Vagina (tissue), 2 donors: ENCODE measurements at places on chromosomes 16 and 17.

DNA sequence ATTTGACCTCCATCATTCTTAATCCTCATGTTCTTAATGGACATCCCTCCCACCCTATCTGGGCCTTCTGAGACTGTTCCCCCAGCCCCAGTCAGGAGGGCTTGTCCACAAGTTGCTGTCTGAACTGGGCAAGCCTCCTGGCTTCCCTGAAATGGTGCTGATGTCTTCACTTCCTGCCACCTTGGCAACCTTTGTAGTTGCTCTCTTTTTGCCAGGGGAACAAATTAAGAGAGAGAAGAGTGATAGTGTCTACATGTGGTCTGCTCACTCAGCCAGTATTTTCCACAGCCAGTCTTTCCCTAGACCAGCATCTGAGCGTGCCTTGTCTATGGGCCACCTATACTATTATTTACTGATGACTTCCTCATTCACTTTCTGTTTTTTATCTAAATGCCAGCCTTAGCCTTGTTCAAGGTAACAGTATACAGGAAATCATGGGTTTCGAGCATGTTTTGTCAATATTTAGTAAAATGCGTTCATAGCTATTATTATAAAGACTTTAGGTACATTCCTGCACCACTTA lies 710.1 kb downstream of the MAF start:
- no peak for DNase-seq

GRCh38 chr17:72122765-72123529 lies 2.1 kb downstream of the SOX9 start:
- no peak for DNase-seq

- no peak for DNase-seq
Observed at GRCh38 chr17:4032738-4033137, 68.5 kb upstream of the ATP2A3 start.

DNA sequence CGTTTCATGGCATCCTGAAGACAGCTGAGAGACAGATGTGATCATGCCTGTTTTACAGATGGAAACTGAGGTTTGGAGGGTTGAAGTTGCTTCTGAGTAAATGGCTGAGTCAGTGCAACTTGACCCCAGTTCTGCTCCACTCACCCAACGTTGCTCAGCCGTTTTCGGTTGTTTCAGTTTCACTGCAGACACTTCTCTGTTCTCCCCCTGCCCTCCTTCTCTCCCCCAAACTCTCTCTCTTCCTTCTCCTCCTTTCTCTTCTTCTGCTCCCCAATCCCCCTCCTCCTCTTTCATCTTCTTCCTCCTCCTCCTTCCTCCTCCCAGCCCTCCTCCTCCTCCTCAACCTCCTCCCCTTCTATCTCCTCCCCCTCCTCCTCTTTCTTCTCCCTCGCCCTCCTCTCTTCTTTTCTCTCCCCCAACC lies 9.4 kb upstream of the CEP20 start:
- DNase-seq = no peak

GRCh38 chr16:89383095-89384003 lies 107.0 kb downstream of the ANKRD11 start:
- no peak for DNase-seq

DNA sequence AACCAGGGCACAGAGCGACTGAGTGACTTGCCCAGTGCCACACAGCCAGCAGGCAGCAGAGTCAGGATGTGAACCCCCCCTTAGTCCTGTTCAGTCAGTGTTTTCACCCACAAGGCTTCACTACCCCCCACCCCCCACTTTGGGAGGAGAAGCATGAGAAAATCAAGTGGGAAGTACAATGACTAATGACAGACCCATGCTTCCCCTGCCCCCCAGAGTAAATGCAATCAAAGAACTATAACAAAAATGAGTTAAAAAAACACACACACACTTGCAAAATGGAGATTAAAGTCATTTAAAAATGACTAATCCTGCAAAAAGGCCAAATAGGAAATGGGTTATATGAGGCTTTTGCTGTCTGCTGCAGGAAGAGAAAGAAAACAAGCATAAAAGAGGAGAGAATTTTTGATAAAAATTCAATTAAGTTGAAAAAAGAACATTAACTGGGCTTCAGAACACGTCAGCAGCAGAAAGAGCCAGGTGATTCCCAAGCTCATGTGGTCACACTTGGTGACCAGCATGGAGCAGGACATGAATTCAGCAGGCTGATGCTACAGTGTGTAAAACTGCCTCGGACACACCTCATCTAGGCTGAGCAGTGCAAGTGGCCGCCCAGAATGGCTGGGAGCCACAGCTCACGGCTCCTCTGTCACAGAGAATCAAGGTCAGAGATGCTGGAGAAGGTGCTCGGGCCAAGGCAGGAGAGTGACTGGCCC lies 212.3 kb downstream of the ZNF423 start:
- DNase-seq = no peak

- DNase-seq = no peak
Observed at GRCh38 chr17:51365090-51365489, 104.7 kb downstream of the UTP18 start.

DNA sequence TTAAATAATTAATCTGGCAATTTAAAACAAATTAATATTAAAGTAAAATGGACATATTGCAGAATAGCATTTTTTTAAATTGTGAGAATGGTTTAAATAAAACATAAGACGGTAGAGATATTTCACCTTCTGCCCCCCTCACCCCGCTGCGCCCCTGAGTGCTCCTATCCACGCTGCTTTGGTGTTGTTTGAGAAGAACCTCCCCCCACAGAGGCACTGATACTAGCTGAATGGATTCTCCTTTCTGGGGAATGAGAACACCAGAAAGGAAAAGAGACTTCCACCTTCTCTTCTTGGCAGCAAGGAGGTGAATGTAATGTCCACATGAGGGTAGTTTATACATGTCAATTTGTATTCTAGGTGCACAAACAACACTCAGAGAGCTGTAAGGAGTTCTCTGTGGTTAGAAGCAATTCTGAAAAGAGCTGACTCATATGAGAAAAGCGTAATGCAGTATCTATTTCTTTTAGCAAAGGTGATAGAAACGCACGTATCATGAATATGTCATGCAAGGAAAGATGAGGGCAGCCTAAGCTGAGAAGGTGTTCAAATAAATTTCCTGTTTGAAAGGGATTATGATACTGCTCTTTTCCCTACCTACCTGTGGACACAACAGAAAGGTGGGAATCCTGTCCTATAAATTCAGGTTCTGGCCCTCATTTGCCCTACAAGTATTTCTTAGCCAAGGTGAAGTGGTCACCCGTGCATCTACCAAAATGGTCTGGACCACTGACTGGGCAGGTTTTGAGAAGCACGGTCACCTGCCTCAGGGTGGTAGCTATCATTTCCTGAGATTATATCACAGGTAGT lies 126.9 kb downstream of the PARN start:
- DNase-seq = no peak

GRCh38 chr16:14444979-14445810 lies 184.9 kb downstream of the PARN start:
- no peak for DNase-seq

- no peak for DNase-seq
Observed at GRCh38 chr17:35537601-35538141, at the start of gene SLFN12L. TSS of gene SLFN12L (minus strand) at chr17:35537678. CDS start at chr17:35522364, 15,314 bp downstream.

- DNase-seq = no peak
Observed at GRCh38 chr17:82883419-82884031, 43.7 kb upstream of the ZNF750 start.

- DNase-seq = peak; percentile 95
Observed at GRCh38 chr17:17837380-17837821, 615 bp upstream of the SREBF1 start.

DNA sequence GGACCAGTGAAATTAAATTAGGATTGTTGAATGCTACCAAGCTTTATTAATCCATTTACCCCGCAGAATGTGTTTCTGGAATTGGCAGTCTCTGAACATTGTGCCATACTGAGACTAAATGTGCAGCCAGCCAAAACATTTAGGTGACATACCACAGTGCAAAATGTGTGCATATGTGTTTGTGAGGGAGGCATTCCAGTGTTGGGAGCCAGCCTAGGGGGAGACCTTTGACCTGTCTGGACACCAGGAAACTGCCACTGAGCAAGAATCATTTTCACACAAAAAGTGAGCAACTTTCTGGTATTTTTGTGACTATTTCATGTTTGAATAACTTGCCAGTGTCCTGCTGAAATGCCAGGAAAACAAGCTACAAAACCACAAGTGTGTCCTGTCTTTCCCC lies 64.7 kb upstream of the SLC12A3 start:
- no peak for DNase-seq

GRCh38 chr17:40326832-40327199 lies 17.8 kb downstream of the RARA start:
- DNase-seq = no peak

GRCh38 chr17:67829331-67829730 lies 4.0 kb downstream of the BPTF start:
- no peak for DNase-seq

GRCh38 chr16:19137201-19138128 lies 23.7 kb downstream of the ITPRIPL2 start:
- DNase-seq = no peak

- no peak for DNase-seq
Observed at GRCh38 chr16:57341062-57341440, 17.5 kb upstream of the CCL22 start.

DNA sequence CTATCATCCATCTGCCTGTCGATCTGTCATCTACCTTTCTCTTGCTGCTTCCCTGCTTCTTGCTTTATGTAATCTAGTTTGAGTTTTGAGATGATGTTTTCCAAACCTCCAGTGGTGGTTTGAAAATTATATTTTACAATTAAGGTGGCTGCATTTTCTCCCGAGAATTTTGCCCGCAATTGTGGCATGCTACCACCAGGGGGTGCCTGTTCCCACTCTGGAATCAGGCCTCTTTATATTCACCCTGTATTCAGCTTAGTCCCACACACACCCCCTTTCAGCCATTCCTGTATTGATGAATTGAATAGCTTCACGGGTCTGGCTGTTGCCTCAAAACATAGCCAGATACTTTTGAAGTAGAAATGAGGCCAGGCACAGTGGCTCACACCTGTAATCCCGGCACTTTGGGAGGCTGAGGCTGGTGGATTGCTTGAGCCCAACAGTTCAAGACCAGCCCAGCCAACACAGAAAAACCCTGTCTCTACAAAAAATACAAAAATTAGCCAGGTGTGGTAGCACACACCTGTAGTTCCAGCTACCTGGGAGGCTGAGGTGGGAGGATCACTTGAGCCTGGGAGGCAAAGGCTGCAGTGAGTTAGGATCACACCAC lies 3.2 kb downstream of the PRSS22 start:
- no peak for DNase-seq

- DNase-seq = no peak
Observed at GRCh38 chr17:29640981-29641642, 18.4 kb upstream of the CORO6 start.

GRCh38 chr17:37516127-37516571 lies 26.5 kb downstream of the DUSP14 start:
- no peak for DNase-seq

DNA sequence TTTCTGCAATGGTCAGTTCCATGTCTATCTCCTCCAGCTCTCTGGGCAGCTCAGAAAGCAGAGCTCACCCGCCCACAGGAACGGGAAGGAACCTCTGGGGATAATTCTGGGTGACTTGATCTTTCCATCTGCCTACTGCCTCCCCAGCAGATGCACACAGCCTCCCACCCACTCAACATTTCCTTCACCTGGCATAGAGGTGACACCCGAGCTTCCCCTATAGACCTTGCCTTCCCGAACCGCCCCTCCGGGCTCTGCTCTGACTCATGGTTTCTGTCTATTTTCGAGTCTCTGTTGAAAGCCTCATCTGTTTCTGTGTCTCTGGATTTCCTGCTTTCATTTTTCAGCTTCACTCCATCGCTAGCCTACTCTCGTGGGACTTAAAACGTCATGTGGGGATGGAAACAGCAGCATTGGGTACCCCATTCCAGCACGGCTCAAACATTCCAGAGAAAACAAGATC lies 11.4 kb downstream of the GGA3 start:
- no peak for DNase-seq

GRCh38 chr16:64290461-64290860 lies 831.4 kb downstream of the CDH11 start:
- no peak for DNase-seq

DNA sequence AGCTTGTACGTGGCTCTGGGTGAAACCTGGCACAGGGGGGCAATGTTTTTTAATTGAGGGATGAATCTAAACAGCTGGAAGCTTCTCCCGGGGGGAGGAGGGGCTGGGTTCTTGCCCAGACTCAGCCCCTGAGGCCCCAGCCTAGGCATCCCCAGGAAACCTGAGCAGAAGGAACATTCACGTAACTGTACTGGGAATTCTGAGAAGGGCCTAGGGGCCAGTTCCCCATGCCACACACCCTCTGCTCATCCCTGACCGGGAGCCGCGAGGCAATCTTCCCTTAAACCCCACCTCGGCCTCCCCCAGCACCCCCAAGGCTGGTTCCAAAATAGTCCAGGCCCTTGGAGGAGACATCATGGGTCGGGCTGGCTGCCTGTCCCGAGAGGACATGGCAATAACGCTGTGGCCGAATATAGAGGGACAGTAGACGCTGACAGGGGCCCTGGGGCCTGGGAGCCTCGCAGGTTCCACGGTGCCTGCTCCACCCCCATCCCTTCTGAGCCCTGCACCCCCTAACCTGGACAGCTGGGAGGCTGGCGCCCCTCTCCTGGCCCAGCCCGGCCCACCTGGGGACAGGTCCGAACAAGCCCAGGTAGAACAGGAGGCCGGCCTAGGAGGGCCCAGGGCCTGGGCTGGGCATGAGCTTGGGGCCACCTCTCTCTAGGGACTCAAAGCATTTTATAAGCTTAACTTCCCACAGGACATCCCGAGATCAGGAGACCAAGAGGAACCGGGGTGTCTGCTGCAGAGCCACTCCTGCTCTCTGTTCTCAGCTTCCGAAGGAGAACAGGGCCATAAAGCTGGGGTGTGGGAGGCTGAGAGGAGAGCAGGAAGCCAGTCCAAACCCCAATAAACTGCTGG lies 83.2 kb upstream of the TOB1 start:
- DNase-seq = no peak

DNA sequence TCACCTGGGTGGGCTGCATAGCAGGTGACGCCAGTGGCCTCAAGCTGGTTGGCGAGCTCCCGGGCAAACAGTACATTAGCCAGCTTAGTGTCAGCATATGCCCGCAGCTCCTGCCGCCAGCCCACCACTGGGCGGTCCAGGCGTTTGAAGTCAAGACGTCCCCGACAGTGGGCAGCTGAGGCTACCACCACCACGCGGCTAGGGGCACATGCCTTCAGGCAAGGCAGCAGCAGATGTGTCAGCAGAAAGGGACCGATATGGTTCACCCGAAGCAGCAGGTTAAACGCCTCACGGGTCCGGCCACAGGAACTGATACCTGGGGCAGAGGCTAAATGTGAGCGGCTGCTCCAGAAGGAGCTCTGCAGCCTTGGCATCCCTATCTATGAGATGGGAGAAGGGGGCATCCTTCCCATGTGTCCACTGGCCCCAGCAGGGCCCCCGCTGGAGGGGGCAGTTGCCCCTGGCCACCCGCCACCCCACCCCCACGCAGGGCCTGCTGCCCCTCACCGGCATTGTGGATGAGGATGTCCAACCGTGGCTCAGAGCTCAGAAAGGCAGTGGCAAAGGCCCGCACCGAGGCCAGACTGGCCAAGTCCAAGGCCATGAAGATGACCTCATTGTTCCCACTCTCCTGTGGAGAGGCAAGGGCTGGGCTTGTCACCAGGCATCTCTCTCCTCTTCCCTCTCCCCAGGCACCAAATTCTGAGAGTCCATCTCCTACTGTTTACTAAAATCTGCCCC lies 1.7 kb downstream of the DHRS13 start:
- DNase-seq = no peak

- DNase-seq = no peak
Observed at GRCh38 chr16:557463-558297, 2.5 kb upstream of the PRR35 start.
